ENCODE measurements at places on chromosomes 4 and X. TPM values are rescaled to one million over a fixed set of nuclear protein-coding genes. Genes with fewer than 3 reads are reported as not detected.

The WDFY3 gene
- total RNA-seq = 80.1 TPM

The NDNF gene
- total RNA-seq = 0.35 TPM

The CFAP99 gene
- total RNA-seq = not detected

The IL15 gene
- total RNA-seq = 1.3 TPM

The ARX gene
- total RNA-seq = not detected

The POF1B gene
- not detected for total RNA-seq

The CHRDL1 gene
- 1.2 TPM for total RNA-seq

The STBD1 gene
- 15.0 TPM for total RNA-seq

Data from chondrocyte (in vitro differentiated cells).